IPS DF 6.9 (cell line): ENCODE measurements at places on chromosomes 12 and 14.

GRCh38 chr14:95261616-95262510 lies 57.8 kb downstream of the CLMN start:
- peaks cover 7% of the 10 kb centered on the region for H3K4me1 ChIP-seq
- H3K27ac ChIP-seq, result no peak overlapping the region
- no peaks in the 10 kb centered on the region for H3K36me3 ChIP-seq
- no peaks in the 10 kb centered on the region for H3K27me3 ChIP-seq

DNA sequence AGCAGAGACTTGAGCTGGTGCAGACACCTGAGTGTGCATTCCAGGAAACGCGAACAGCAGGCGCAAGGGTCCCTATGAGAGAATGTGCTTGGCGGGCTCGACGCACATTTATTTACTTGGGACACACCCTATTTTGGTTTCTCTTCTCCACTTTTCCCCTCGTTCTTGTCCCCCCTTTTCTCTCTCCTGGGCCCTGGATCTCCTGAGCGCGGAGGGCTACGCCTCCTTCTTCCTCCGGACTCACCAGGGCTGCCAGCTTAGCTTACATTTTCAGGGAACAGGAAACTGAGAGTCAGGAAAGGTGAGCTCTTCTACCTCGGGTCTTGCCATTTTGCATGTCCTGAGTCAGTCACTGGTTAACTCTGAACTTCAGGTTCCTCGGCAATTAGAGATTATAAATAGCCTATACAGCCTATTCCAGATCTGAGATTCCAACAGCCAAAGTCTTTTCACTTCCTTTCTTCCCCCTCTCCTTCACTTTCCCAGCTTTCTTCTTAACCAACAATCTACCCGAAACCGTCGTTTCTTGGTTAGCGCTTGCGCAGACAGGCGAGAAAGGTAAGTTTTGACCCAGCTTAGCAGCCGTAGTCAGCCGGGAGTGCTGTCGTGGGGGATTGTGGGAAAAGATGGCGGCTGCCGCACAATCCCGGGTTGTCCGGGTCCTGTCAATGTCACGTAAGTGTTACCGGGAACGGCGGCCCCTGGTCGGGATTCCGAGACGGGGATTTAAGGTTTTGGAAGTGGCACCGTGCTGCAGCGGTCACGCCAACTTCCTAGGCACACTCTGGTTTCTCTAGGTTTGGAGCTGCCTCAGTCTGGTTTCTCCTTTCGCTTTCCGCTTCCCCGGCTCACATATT lies at the start of the genes AKAP3 and NDUFA9:
Gene AKAP3, minus strand, starts transcription at position 551 of the 857 bp plus-strand sequence. CDS start 10,855 bp downstream, outside the sequence.
Gene NDUFA9, plus strand, starts transcription at position 614 of the 857 bp plus-strand sequence. Its CDS starts 13 bp downstream, at position 627.
- no peaks in the 10 kb centered on the region for H3K36me3 ChIP-seq
- DNase-seq, result peak; percentile 58
- no peak within 1 kb of the TSS for H3K27ac ChIP-seq
- no peaks in the 10 kb centered on the region; the same call in 1 of the 2 replicates for H3K4me1 ChIP-seq

DNA sequence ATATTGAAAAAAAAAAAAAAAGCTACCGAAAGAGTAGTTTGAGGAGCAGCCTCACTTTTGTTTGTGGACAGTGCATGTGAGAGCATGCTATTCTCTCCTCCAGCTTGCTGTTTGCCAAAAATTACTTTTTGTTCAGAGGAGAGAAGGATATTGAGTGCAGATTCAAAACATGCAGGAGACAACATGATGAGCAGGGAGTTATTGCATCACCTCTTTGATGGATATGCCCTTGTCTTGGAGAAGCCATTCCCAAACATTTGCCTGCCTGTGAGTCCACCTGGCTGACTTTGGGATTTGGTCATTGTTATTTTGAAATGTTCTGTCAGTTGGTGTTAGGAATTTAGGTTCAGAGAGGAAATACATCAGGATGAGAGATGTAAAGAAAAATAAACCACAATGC lies 2.4 kb downstream of the C12orf75 start:
- H3K4me3 ChIP-seq, result no peak overlapping the region
- H3K27me3 ChIP-seq, result peaks cover 5% of the 10 kb centered on the region; the same call in 1 of the 2 replicates
- peaks cover 1% of the 10 kb centered on the region; the same call in 1 of the 2 replicates for H3K4me1 ChIP-seq
- DNase-seq, result no peak
- no peaks in the 10 kb centered on the region for H3K36me3 ChIP-seq

DNA sequence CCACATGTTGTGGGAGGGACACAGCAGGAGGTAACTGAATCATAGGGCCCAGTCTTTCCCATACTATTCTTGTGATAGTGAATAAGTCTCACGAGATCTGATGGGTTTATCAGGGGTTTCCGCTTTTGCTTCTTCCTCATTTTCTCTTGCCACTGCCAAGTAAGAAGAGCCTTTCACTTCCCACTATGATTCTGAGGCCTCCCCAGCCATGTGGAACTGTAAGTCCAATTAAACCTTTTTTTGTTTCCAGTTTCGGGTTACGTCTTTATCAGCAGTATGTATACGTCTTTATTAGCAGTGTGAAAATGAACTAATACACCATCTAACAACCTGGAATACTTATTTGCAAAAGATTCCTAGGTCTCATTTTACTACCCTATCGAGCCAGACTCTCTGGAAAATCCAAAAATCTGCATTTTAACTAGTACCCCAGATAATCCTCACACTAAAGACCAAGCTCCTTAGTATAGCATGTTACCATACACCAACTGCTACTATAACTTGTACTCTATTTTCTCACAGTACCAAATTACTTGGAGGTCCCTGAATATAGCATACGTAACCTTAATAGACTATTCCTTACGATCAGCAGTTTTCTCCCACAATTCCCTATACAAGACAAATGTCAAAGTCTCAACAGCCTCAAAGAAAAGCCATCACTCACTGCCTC lies 11.5 kb downstream of the GTF2A1 start:
- H3K36me3 ChIP-seq, result peaks cover 3% of the 10 kb centered on the region; the same call in 1 of the 2 replicates
- DNase-seq, result no peak
- H3K4me1 ChIP-seq, result no peaks in the 10 kb centered on the region
- H3K27me3 ChIP-seq, result no peaks in the 10 kb centered on the region

- no peaks in the 10 kb centered on the region for H3K36me3 ChIP-seq
- no peaks in the 10 kb centered on the region for H3K27me3 ChIP-seq
- DNase-seq, result no peak
- H3K27ac ChIP-seq, result no peak overlapping the region
Measured at GRCh38 chr14:24630087-24630871, 3.7 kb downstream of the GZMB start.

DNA sequence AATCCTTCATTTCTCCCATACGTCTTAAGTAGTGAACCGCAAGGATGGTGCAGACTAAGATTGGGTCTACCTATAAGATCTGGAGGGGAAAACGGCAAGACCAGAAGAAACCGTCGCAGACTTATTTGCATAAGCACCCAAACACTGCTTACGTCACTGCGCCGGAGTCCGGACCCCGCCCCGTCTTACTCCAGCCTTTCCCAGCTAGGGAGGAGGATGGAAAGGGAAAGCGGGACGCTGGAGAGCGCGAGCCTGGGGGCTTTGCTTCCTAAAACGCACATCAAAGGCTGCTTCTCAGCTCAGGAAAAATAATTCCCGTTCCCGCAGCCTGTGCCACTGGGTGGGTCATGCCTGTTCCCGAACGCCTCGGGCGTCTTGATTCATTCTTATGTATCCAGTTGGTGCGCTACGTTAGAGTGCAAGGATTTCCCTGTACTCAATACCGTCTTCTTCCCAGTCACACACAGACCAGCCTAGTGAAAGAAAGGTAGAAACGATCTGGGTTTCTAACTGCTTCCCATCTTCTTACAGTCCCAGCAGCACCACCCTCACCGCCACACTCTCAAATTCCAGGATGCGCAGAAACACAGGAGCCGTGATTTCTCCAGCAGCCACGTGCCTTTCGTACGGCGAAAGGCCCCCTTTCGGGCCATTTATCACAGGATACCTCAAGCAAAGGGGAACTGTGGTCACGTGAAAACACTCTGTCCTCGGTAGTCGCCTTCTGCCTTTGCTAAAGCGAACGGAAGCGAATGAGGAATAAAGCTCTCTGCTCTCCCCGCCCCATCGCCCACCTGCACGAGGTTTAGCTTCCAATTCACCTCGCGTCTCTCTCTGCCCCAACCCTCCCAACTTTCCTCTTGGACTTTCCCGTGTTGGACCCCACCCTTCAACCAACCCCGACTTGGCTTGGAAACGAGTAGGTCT lies 1.1 kb downstream of the SLC6A15 start:
- H3K4me1 ChIP-seq, result no peaks in the 10 kb centered on the region
- peak overlapping the region; percentile 61; the same call in 1 of the 2 replicates for H3K4me3 ChIP-seq
- H3K27me3 ChIP-seq, result no peaks in the 10 kb centered on the region
- peak; percentile 78 for DNase-seq

- H3K36me3 ChIP-seq, result no peaks in the 10 kb centered on the region
- DNase-seq, result no peak
- H3K27ac ChIP-seq, result no peak overlapping the region
- H3K4me1 ChIP-seq, result no peaks in the 10 kb centered on the region
Measured at GRCh38 chr12:113341535-113341934, 6.6 kb upstream of the SLC8B1 start.

DNA sequence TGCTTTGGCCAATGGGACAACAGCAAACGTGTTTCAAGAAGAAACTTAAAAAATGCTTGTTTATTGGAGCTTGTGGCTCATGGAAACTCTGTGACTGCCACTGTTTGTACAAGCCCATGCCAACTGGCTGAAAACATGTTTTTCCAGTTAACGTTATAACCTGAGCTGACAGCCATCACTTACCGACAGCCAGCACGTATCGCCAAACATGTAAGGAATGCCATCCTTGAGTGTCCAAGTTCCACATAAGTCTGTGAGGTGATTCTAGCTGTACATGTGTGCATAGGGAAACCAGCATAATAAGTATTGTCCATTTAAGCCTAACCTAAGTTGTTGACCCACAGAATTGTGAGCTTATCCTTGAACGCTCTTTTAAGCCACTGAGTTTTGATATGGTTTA lies 596.9 kb downstream of the TRHDE start:
- H3K36me3 ChIP-seq, result no peaks in the 10 kb centered on the region
- no peaks in the 10 kb centered on the region for H3K4me1 ChIP-seq
- H3K27me3 ChIP-seq, result no peaks in the 10 kb centered on the region
- no peak overlapping the region for H3K4me3 ChIP-seq
- DNase-seq, result no peak

DNA sequence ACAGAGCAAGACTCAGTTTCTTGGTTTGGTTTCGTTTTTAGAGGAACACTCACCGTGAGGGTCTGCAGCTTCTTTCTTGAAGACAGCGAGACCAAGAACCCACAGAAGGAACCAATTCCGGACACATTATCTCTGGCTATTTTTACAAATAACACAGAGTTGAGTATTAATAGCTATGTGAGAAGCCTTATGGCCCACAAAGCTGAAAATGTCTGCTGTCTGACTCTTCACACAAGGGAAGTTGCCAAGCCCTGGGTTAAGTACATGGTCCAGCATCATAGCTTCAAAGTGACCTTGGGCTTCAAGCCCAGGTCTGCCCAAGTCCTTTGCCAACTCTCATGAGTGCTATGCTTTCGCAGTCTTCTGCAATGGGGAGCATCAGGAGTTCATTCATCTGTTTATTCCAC lies 2.6 kb upstream of the LGMN start:
- no peaks in the 10 kb centered on the region for H3K27me3 ChIP-seq
- H3K27ac ChIP-seq, result no peak overlapping the region
- no peaks in the 10 kb centered on the region for H3K4me1 ChIP-seq
- H3K36me3 ChIP-seq, result no peaks in the 10 kb centered on the region
- DNase-seq, result no peak

DNA sequence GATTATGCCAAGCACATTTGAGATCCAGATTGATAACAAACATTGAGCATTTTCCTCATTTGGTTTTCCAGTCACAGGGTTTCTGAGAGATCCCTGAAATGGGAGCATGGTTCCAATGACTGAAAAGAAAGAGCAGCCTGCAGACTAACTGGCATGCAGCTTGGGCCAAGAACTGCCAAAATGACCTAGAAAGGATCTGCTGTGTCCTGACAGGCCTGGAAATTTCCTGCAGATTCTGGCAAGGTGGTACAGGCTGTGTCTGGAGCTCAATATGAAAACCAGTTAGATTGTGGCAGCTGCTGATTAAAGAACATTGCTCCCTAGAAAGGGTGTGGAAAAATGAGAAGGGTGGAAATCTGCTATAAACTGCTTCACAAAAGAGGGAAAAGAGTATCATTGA lies 417.3 kb downstream of the IPO8 start:
- no peaks in the 10 kb centered on the region for H3K4me1 ChIP-seq
- no peak overlapping the region for H3K4me3 ChIP-seq
- no peak for DNase-seq
- no peak overlapping the region for H3K27ac ChIP-seq
- no peaks in the 10 kb centered on the region for H3K36me3 ChIP-seq

- H3K27ac ChIP-seq, result no peak overlapping the region
- H3K4me3 ChIP-seq, result no peak overlapping the region
- no peak for DNase-seq
- no peaks in the 10 kb centered on the region for H3K27me3 ChIP-seq
- H3K4me1 ChIP-seq, result peaks cover 8% of the 10 kb centered on the region
Measured at GRCh38 chr12:57096099-57096572, 7.2 kb downstream of the NAB2 start.

DNA sequence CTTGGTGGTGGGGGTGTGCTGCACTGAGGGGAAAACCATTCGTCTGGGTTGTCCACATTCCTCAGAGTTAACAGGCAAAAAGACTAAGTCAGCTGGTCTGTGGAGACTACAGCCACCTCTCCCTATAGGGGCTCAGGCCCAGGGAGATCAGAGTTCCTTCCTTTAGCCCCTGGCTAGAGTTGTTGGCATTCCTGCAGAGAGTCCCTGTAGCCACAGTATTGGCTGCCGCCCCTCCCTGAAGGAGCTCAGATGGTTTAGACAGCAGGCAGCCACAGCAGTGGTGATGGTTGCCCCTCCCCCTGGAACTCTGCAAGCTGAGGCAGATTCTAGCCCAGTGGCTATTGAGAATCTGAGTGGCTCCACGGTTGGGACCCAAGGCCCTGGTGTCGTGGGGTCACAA lies 1072.5 kb upstream of the ATXN7L3B start:
- H3K4me3 ChIP-seq, result no peak overlapping the region
- peaks cover 1% of the 10 kb centered on the region; the same call in 1 of the 2 replicates for H3K4me1 ChIP-seq
- H3K36me3 ChIP-seq, result no peaks in the 10 kb centered on the region
- no peak for DNase-seq

DNA sequence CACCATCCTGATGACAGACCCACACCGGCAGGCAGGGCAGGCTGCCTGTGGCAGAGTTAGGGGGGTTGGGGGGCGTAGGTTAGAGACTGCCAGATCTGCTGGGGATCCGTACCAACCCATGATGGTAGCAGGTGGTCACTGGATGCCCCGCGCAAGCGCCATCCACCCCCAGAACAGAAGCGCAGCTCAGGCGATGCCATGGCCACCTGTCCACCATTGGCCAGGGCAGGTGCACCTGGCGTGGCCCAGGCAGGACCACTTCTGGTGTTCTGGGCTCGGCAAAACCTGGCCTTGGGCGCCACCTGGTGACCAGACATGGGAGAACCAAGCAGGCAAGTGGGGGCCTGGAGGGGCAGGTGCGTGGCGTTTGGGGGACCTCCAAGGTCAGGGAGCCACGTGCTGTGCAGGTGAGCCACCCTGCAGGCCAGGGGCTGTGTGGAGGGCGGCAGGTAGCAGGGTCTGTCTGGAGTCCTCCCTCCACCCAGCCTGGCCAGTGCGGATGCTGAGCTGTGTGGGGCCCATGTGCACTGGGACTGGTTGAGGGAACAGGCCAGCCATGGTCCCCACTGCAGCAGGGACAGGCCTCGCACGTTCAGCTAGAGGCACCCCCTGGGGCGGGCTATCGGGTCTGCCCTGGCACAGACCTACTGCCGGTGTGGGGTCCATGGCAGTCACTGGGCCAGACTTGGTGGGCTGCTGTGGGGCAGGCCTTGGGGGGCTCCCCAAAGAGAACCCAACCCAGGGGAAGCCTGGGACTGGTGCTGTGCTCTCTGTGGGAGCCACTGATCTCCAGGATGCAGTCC lies 15.6 kb downstream of the BAG5 start:
- no peaks in the 10 kb centered on the region for H3K27me3 ChIP-seq
- H3K4me1 ChIP-seq, result peaks cover 20% of the 10 kb centered on the region
- H3K36me3 ChIP-seq, result no peaks in the 10 kb centered on the region
- H3K4me3 ChIP-seq, result no peak overlapping the region
- no peak for DNase-seq
